ENCODE measurements at places on chromosomes 2 and 18.

GRCh38 chr2:121798617-121799016 lies 43.2 kb downstream of the TSN start:
- DNase-seq: no peak

- no peak for DNase-seq
These were observed 47.9 kb downstream of the SOX11 start for GRCh38 chr2:5740053-5740452.

DNA sequence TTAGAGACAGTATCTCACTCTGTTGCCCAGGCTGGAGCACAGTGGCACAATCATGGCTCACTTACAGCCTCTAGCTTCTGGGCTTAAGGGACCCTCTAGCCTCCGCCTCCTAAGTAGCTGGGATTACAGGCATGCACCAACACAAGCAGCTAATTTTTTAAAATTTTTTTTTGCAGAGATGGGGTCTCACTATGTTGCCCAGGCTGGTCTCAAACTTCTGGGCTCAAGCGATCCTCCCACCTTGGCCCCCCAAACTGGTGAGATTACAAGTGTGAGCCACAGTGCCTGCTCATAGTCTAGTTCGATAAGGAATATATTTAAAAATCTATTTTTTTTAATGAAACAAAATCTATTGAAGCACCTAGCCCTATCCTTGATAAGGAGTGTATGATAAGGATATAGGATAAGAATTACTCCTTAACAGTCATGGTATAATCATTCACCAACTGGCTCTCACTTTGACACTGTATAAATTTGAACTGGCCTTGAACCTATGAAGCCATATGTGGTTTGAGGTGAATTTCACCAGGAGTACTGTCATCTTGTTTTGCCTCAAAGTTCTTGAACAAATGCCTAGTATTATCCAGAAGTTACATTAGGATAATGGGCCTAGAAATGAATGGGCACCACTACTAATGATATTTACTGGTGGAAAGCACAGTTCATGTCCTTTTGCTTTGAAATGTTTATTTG lies 71.1 kb downstream of the EXOC6B start:
- no peak for DNase-seq

- DNase-seq: no peak
These were observed 99.6 kb upstream of the ST3GAL5 start for GRCh38 chr2:85988175-85988913.

DNA sequence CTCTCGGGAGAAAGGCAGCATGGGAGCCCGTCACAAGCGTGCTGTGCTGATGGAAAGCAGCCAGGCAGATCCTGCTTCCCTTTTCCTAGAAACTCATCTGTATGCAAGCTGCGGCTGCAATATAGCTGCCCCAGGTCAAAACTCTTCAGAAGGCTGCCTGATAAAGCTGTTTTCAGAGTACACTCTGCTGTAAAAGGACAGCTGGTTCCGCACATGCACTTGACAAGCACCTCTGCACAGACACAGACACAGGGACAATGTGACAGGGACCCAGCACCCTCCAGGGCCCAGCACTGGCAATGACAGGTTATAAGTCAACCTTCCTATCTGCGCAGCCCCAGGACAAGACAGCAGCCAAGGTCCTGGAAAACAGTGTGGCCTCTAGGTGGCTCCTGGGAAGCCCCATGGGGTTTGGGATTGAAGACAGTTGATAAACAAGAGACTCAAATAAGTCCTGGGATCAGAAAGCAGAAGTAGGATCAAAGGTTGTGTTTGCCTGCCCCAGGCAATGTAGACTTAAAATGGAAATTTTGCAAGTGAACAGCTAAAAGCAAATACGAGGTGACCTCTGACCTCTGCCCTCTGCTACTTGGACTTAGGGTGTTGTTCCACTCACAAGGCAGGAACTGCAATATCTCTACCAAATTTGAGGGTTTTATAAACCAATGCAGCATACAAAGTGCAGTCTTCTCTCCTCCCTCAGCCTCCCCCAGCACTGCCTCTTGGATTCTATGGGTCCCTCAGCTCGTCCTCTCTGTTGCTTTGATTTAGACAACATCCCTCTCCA lies 16.9 kb downstream of the SLC66A2 start:
- no peak for DNase-seq

DNA sequence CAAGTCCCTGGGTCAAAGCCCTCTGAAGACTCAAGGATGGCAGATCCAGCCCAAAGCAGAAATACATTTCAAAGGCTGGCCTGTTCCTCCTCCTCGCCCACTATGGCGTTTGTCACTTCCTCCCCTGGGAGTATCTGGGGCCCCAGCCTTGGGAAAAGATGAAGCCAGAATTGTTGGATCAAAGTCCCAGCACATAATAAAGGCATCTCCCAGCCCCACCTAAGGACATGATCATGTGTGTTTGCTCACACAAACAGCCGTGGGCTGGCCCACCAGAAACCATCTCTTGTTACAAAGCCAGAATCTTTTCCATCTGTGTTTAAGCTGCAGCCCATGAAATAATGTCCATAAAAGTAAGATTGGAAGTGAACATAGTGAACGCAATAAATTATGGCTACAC lies 50.1 kb upstream of the HAAO start:
- DNase-seq: no peak

DNA sequence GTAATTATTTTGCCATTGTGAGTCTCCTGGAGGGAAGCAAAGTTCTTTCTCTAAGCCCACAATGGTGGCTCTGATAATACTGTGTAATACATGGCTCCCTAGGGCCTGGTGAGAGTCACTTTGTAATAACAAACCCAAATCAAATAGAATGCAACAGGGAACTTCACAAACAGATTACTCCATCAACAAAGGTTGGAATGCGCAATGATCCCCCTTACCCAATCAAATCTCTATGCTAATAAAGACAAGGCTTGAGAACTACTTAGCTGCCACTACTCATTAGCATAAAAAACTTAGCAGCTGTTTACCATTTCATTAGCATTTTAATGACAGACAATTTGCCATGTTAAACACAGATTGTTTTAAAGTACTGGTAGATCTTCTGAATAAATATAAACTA lies 285.6 kb upstream of the SESTD1 start:
- DNase-seq: no peak

GRCh38 chr2:216884347-216884746 lies 24.5 kb upstream of the TNP1 start:
- DNase-seq: no peak

DNA sequence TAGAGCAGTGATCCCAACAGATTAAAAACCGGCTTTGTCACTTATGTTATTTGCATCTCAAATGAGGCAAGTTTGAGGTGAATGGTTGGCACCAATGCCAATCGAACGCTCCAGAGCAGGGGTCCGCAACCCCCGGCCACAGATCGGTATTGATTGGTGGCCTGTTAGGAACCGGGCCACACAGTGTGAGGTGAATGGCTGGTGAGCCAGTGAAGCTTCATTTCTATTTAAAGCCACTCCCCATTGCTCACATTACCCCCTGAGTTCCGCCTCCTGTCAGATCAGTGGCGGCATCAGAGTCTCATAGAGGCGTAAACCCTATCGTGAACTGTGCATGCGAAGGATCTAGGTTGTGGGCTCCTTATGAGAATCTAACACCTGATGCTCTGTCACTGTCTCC lies 132.0 kb downstream of the TMEM182 start:
- DNase-seq: no peak

DNA sequence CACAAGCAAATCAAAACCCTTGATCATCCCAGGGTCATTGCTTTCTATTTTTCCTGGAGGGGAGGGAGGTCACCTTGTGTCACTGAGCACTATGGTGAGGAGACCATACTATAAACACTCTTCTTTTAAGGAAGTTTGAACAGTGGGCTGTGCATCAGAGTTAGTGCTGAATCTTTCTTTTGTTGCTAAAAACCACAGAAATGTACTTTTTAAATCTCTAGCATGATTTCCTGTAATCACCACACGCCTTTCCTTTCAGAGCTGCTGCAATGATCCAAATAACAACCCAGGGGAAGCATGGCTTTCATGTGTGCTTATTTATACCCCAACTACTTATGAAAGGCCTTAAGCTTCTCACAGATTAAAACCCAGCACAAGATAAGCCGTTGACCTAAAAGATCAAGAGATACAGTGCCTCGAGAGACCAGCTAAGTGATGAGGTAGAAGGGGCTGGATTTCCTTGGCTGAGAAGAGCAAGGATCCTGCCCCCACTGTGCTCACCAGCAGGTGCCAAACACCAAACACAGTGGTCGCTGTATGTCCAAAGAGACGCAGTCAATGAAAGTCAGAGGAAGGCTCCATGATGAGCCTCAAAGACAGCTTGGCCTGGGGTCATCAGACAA lies 34.7 kb downstream of the TRABD2A start:
- no peak for DNase-seq

DNA sequence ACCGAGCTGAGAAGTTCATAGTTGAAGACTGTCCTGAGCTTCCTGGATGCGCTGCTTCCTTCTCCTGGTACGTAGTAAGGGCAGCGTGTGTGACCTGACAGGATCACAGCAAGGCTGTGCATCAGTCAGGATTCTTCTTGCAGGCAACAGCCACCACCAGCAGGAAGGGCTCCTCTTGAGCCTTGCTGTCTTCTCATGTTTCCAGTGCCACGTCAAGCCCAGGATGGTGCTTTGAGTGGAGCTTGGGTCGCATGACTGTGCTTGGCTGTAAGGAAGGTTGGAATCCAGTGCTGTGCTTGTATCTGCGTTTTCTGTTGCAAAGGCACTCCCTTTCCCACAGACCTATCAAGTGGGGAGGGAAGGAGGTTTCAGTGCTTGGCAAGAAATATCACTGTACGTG lies 194.3 kb downstream of the LDLRAD4 start:
- DNase-seq: no peak

GRCh38 chr2:31138037-31138962 lies at the start of gene GALNT14:
Gene GALNT14, minus strand, starts transcription at chr2:31138440. Its CDS starts 354 bp downstream, at chr2:31138086.
- DNase-seq: peak; percentile 74

DNA sequence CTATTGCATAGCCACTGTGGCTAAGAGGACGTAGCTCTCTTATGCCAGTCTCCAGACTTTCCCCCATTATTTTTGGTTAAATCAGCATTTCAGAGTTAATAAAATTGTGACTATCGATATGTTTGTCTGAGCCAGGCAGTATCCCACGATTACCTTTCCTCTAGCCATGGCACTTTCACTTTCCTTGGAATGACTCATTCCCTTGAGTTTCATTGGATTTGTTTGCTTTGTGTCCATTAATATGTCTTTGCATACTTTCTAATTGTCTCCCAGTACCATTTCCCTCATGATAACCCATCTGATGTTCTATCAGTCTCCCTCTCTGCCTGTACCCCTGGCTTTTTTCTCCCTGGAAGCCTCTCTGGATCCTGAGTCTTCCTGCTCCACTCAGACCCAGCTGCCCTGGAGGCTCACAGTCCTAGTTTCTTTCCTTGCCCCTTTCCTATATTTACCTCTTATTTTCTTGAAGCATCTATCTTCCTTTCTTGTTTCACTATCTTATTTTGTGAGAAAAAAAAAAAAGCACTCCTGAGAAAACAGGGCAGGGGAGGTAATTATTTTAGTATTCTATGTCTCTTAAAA lies 126.1 kb downstream of the MTX2 start:
- no peak for DNase-seq

DNA sequence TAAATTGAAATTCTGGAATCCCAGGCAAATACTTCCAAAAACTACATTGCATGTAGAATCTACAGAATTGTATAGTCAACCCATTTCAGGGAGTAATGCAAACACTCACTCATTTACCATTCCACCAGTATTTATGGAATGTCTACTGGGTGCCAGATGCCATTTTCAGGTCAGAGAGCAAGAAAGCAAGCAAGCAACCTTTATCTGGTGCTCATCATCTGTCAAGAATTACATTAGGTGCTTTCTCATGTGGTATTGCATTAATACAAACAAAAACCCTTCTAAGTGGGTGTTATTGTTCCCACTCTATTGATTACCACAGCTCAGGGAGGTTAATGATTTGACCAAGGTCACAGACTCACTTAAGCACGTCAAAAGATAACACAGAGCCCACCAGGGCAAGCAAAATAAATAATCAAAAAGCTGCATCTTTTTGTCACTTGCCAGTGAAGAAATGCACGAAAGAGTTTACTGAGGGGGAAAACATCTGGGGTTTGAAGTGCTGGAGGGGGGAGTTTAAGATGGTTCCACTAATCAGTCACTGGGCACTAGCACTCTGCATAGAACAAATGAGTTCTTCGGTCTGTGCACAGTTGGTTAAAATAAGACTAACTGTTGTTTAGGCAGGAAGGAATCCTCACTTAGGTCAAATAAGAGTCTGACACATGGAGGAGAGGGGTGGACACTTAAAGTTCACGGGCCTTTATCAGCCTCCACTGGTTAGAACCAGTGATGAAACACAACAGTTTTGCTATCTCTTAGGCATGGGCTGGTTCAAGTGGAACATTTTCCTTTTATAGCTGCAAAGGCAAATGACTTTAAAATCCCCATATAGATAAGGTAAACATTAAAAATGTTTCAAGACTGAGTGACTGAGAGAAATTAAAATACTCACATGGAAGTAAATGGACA lies 208.8 kb downstream of the CDH2 start:
- no peak for DNase-seq

DNA sequence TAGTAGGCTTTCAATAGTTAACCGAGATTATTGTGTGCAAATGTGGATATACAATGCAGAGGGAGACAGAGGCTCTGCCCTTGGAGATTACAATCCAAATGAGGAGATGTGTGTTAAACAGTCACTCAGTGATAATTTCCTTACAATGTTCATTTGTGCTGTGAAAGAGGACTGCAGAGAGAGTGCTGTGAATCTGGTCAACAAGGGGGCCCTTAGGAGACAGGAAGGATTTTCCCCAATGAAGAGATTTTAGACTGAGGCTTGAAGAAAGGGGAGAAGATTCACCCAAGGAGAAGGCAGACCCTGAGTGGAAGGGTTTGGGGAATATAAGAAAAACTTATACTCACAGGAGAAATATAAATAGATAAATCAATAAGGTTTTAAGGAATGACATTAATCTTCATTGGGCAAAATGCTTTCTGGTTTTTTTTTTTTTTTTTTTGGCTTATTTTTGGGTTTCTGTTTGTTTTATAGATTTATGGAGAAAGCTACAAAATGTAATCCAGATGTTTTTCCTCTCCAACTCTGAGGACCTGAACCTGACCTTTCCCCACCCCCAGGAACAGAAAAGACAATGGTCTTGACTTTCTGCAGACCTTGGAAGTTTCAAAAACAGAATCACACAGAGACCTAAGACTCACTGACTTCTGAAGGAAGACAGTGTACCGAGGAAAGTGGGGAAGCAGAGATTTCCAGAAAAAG lies 151.3 kb upstream of the SERPINE2 start:
- DNase-seq: no peak

GRCh38 chr2:216205486-216205885 lies 96.3 kb downstream of the XRCC5 start:
- DNase-seq: no peak
